Activated gamma-delta T cell (primary cell): ENCODE measurements at places on chromosomes 7 and 10.

DNA sequence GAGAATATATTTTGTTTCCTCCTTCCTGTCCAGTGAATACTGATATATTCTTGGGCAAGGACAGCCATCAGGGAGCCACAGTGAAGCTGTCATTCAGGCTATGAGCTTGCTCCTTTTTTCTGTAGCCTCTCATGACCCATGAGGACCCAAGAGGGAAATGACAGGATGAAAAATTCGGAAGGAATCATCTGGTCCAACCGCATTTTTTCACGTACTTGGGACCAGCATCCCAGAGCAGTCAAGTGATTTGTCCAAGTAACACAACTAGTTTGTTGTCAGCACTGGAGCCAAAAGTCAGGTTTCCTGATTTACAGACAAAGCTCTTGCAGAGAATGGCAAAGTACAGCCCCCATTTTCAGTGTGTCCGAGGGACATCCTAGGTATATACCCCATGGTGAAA lies 47.2 kb upstream of the AGBL3 start:
- DNase-seq = no peak

DNA sequence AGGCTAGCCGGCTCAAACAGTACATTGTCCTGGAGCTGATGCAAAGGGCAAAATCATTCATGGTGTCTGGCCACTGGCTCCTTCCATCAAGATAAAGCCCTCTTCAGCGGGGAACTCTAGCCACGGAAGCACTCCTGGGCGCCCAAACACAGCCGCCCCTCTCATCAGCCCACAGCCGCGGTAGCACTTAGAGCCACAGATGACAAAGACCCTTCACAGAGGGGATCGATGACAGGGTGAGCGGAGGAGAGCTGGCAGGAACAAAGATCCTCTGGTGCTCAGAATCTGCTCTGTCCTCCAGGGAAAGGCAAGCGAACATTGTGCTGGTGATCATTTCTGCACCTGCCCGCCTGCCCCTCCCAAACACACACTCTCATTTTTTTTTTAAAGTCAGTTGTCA lies 222.2 kb upstream of the NRP1 start:
- no peak for DNase-seq

DNA sequence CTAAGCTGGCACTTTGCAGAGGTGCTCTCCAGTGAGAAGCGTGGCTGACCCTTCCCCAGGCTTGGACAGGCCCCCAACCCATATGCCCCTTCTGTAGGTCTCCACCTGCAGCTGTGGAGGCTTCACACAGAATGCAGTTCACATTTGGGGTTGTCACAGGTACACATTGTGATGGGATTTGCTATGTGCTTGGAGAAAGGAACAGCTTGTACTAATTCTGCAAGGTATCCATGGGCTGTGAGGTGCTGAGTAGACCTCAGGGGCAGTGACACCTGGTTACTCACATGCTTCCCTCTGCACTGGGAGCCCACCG lies 188.9 kb downstream of the CXCL12 start:
- no peak for DNase-seq

- DNase-seq = no peak
These were observed 67.8 kb downstream of the EGFR start for GRCh38 chr7:55086413-55087201.

DNA sequence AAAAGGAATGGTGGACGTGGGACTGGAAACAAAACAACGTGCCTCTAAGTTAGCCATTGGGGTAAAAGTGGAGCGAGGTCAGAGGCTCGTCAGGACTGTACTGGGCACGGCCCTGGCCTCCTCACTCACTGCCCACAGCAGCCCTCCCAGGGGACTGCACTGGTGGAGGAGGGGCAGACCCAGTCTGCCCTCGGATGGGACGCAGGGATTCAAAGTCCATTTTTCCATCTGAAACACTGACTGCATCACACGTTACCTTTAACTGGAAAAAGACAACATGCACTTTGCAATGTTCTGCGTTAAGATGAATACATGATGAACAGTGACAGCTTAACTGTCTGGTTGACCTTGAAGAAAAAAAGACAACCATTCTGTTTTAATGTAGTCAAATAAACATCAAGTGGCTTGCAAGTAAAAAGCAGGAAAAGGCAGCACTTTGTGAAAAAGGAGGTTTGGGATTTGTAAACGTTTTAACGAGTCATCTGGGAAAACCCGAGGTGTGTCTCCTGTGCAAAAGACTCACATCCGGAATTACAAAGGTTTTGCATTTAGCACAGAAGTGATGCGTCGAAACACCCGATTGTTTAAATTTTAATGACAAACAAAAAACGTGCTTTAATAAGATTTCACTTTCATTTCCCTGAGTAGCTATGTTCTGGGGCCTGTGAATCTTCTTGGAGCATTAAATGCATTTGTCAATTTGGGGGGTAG lies 18.8 kb downstream of the KLF6 start:
- DNase-seq = no peak

DNA sequence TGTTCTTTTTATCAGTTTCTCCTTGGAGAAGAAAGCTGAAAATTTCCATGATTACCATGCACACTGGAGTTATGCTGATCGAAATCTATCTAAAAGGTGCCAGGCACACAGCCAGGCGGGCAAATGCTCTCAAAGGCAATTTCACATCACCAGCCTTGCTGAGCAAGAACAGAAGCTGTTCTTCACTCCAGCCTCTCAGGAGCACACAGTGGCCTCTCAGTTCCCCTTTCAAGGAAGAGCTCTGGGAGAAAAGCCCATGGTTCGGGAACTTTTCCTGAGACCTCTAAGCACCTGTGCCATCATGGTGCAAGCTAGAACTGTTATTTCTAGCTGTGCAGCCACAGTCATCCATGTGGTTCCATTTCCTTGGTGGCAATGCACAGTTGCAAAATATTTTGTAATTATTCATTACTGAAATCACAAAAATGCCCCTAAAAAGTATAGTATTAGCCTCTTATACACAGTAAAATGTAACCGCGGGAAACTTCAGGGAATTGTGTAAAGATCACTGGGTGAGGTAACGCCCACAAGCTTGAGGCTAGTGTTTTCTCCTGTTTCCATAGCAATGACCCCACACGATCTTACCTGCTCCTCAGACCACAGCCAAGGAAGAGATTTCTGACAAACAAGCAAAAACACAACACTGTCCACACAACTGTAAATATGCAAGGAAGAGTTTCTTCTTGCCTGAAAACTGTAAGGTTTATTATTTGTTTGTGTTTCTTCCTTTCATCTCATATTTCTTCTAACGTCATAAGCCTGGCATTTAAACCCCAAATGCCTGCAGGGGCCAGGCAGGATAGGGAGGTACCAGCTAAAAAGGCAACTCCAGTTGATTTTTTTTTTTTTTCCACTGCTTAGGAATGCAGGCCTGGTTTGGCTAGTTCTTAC lies 121.2 kb downstream of the FAM107B start:
- DNase-seq = no peak
